Left ventricle myocardium superior (tissue), 1 donor: ENCODE measurements at places on chromosomes 4 and X. TPM values are rescaled to one million over a fixed set of nuclear protein-coding genes. Genes with fewer than 3 reads are reported as not detected.

The CYLC1 gene
- total RNA-seq, result not detected

DNA sequence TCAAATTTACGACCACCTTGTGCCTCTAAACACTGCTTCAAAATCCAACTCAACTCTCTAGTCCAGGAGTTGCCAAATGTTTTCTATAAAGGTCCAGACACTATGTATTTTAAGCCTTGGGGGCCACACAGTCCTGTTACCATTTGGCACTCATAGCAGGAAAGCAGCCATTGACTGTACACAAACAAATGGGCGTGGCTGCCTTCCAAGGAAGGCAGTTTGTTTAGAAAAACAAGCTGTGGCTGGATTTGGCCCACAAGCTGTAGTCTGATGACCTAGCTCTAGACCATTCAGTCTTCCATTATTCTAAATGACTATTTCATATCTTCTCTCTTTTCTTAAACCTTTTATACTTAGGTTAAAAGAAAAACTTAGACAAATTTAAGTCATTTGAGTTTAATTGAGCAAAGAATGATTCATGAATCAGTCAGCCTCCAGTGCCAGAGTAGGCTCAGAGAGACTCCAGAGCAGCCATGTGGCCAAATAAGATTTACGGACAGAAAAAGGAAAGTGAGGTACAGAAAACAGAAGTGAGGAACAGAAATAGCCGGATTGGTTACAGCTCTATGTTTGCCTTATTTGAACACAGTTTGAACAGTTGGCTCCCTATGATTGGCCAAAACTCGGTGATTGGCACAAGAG is 825.8 kb upstream of the LCORL start:
- DNase-seq, result no peak

- DNase-seq, result no peak
Measured at GRCh38 chrX:7614616-7615015, 228.4 kb upstream of the VCX start.

GRCh38 chr4:120314969-120315368 is 248.3 kb upstream of the MAD2L1 start:
- no peak for DNase-seq

- no peak for DNase-seq
Measured at GRCh38 chr4:57100979-57101651, 9.1 kb downstream of the IGFBP7 start.
